ENCODE measurements at places on chromosomes 3 and 15.

- no peak overlapping the region for H3K4me3 ChIP-seq
- no peaks in the 10 kb centered on the region for H3K27me3 ChIP-seq
- no peak for DNase-seq
- H3K36me3 ChIP-seq, result no peaks in the 10 kb centered on the region
Measured at GRCh38 chr3:197186887-197187588, 111.4 kb downstream of the DLG1 start.

DNA sequence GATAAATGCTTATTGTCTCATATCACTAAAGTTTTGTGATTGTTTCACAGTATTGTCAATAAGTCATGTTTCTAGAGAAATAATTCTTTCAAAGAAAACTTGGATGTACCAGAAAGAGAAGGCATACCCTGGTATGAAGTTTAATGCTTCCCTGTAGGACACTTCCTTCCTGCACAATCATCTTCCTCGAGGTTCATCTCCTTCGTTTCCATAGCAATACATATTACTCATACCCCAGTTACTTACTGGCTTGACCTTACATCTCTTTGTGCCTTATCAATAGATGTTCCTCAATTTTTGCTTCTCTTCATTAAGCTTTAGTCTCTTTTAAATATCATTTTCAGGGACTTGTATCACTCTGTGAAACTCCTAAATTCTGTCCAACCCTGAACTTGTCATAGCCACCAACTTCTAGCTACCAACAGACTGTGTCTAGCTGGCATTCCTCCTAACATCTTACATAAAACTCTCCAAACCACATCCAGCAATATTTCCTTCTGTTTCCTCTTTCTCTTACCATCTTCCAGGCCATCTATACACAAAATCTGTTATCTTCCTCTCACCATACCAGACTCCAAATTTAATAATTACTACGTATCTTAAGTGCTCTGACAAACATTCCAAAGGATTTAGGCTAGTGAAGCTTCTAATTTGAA is 134.3 kb downstream of the GADL1 start:
- H3K36me3 ChIP-seq, result no peaks in the 10 kb centered on the region
- H3K4me1 ChIP-seq, result no peaks in the 10 kb centered on the region
- no peak for DNase-seq
- H3K27ac ChIP-seq, result no peak overlapping the region
- no peak overlapping the region for H3K4me3 ChIP-seq

GRCh38 chr3:33664195-33664594 is 53.9 kb downstream of the CLASP2 start:
- peaks cover 8% of the 10 kb centered on the region for H3K4me1 ChIP-seq
- H3K27me3 ChIP-seq, result no peaks in the 10 kb centered on the region
- no peaks in the 10 kb centered on the region for H3K36me3 ChIP-seq
- DNase-seq, result no peak
- no peak overlapping the region for H3K27ac ChIP-seq

DNA sequence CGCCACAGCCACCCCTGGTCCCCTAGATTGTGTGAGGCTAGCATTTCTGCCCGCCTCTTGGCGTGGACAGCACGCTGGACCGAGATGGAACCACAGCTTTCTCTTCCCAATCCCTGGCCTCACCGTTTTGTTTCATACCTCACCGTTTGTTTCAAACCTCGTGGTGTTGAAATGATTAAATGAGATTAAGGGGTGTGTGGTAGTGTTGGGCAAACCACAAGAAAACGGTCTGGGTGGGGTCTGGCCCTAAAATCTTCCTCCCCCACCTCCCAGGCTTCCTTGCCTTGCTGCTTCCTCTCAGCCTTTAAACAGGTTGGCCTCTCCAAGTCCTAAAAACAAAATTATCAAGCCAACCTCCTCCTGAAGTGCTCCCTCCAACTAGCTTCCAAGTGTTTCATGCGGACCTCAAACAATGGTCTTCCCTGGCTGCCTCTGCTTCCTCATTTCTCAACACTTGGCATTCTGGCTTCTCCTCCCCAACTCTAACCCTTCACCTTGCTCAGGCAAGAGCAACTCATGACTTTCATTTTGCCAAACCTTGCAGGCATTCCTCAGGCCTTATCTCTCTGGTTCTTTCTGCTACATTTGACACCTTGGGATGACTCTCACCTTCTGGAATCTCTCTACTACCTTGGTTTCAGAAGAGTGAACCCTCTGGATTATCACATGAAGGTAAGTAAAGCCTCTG is 1.4 kb upstream of the ATP13A3 start:
- H3K27ac ChIP-seq, result peak overlapping the region; percentile 96
- no peaks in the 10 kb centered on the region for H3K36me3 ChIP-seq
- no peaks in the 10 kb centered on the region for H3K4me1 ChIP-seq
- DNase-seq, result no peak
- H3K4me3 ChIP-seq, result peak overlapping the region; percentile 85
- no peaks in the 10 kb centered on the region for H3K27me3 ChIP-seq

GRCh38 chr15:66747886-66748707 is 46.1 kb downstream of the SMAD6 start:
- no peaks in the 10 kb centered on the region for H3K27me3 ChIP-seq
- DNase-seq, result no peak
- peaks cover 71% of the 10 kb centered on the region for H3K4me1 ChIP-seq

- H3K4me3 ChIP-seq, result no peak overlapping the region
- no peaks in the 10 kb centered on the region for H3K27me3 ChIP-seq
- no peaks in the 10 kb centered on the region for H3K4me1 ChIP-seq
- no peaks in the 10 kb centered on the region for H3K36me3 ChIP-seq
Measured at GRCh38 chr3:141124715-141125114, 73.6 kb downstream of the SPSB4 start.

DNA sequence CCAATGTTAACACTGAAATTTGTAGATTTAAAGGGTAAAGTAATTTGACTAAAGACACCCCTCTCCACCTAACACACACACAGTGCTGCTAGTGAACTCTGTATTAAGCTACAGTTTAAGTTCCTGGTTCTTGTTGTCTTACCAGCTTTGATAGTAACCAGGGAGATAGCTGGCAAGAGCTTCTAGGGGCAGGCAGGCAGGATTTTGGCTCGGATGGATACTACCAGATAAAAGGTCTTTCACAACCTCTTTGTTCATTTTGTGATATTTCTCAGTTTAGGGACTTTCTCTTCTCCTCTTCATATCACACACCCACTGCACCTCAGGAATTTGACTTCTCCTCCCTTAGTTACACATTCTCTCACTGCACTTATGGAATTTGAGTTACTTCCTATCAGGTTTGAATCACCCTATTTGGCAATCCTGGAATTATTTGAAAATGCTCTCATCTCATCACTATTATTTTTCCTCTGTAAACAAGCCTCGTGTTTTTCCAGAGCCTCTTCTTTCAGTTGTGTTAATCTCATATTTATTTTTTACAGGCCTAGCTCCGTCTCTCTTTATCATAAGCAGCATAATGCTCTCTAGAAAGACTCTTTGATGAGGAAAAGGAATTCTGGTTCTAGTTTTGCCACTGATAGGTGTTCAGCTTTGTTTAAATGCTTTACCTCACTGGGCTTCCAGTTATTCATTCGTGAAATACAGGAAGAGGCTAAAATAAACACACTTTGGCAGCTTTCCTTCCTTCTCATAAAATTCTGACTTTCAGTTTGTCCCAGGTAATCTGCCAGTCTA is 23.0 kb upstream of the CLDN1 start:
- no peaks in the 10 kb centered on the region for H3K36me3 ChIP-seq
- no peaks in the 10 kb centered on the region for H3K4me1 ChIP-seq
- DNase-seq, result no peak

GRCh38 chr3:161454615-161455014 is 42.0 kb upstream of the OTOL1 start:
- H3K27me3 ChIP-seq, result no peaks in the 10 kb centered on the region
- DNase-seq, result no peak
- H3K4me3 ChIP-seq, result no peak overlapping the region
- H3K27ac ChIP-seq, result no peak overlapping the region
- H3K36me3 ChIP-seq, result no peaks in the 10 kb centered on the region

DNA sequence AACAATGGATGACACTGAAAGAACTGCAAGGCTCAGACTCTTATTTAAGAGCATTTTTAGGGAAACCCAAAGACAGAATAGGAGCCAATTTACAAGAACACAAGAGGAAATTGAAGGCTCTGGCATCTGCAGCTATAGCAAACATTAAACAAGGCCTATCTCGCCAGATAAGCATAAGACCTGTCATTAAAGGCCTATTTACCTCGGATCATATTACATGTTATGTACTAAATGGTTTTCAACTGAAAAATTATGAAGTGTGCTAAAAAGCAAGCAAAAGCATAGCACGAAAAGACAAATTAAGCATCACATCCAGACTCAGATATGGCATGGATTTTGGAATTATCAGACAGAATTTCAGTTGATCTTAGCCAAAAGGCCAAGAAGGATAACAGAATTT is 617.1 kb downstream of the SQOR start:
- no peak for DNase-seq
- H3K27ac ChIP-seq, result no peak overlapping the region
- H3K36me3 ChIP-seq, result no peaks in the 10 kb centered on the region
- no peaks in the 10 kb centered on the region for H3K27me3 ChIP-seq
- H3K4me3 ChIP-seq, result no peak overlapping the region

DNA sequence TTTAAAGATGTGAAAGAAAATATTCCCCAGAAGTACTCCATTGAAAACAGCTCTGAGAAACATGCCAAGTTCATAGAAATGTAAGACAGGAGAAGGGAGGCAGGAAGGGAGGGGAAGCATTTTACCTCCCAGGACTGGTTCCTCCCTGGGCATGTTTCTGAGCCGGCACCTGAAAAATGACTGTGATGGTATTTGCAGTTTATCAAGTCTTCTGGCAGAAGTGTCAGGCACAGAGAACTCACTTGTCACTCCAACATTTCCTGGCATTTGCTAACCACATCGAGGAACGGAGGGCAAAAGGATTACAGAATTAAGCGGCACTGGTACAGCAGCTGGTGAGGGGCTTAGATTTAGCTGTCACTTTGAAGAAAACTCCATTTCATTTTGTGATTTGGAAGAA is 1054.0 kb downstream of the TUSC7 start:
- no peak overlapping the region for H3K27ac ChIP-seq
- no peak for DNase-seq
- H3K27me3 ChIP-seq, result no peaks in the 10 kb centered on the region

- peak overlapping the region; percentile 23 for H3K4me3 ChIP-seq
- H3K36me3 ChIP-seq, result no peaks in the 10 kb centered on the region
Measured at GRCh38 chr3:72288955-72289691, 504.2 kb upstream of the PROK2 start.

- peaks cover 13% of the 10 kb centered on the region for H3K4me1 ChIP-seq
- peaks cover 16% of the 10 kb centered on the region for H3K27me3 ChIP-seq
- no peak overlapping the region for H3K27ac ChIP-seq
- no peaks in the 10 kb centered on the region for H3K36me3 ChIP-seq
- DNase-seq, result no peak
Measured at GRCh38 chr3:115624901-115625300, 1.6 kb downstream of the GAP43 start.

DNA sequence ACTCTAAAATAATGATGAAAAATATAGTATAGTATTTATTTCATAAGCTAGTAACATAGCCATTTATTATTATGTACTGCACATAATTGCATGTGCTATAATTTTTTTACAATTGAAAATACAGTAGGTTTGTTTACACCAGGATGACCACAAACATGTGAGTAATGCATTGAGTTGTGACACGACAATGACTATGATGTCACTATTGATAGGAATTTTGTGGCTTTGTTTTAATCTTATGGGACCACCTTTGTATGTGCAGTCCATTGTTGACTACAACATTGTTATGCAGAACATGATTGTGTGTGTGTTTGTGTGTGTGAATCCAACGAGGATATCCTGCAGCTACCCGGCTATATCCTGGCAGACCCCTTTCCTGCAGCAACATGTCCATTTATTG is 372.2 kb upstream of the MCTP2 start:
- no peak overlapping the region for H3K4me3 ChIP-seq
- DNase-seq, result no peak
- H3K4me1 ChIP-seq, result no peaks in the 10 kb centered on the region
- no peaks in the 10 kb centered on the region for H3K27me3 ChIP-seq

Measured in tibial artery (tissue), 4 donors.